HT1080 (cell line): ENCODE measurements at places on chromosomes 11 and 22. TPM values are rescaled to one million over a fixed set of nuclear protein-coding genes. Genes with fewer than 3 reads are reported as not detected.
A peak's percentile ranks its signal among the peaks of the same experiment; 100 is the strongest.

DNA sequence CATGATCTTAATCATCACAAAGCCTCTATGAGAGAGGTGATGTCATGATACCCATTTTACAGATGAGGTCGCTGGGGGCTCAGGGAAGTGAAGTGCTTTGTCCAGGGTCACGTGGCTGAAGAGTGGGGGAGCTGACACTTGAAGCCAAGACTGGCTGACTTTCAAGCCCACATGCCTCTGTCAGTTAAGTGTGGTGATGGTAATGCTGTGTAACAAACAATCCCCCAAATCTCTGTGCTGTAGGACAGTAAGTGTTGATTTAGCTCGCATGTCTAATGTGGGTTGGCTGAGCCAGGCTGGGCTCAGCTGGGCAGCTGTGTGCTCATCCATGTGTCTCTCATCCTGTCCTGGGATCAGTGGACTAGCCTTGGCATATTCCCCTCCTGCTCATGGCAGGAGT lies 87.1 kb upstream of the GRK3 start:
- DNase-seq, result no peak

DNA sequence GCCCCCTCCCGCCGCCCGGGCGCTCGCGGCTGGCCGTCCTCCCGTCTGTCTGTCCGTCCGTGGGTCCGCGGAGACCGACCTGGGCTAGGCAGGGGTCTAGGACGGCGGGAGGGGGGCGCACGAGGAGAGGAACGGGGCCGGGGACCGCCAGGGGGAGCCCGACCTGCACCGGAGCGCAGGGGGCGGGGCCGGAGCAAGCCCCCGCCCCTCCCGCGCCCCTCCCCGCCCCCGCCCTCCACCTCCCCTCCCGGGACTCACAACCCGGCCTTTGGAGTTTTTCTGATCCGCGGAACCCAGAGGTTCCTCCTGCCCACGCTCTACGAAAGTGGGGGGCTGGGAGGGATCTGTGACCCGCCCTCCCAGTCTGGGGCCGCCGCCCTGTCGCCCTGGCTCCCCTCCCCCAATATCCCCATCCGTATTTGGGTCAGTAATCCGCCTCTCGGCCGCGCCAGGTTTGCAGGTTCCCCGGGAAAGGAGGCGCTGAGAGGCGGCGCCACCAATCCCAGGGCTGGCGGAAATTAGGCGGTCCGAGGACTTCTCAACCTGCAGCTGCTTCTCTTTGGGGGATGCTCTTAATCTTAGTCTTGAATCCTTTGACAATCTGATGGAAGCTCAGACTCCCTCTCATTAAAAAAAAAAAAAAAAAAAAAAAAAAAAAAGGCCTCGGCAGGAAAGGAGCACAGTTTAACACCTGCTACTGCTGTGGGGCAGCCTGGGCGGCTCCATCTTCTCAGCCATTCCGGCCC lies 925 bp upstream of the KCNJ11 start:
- DNase-seq, result peak; percentile 57

DNA sequence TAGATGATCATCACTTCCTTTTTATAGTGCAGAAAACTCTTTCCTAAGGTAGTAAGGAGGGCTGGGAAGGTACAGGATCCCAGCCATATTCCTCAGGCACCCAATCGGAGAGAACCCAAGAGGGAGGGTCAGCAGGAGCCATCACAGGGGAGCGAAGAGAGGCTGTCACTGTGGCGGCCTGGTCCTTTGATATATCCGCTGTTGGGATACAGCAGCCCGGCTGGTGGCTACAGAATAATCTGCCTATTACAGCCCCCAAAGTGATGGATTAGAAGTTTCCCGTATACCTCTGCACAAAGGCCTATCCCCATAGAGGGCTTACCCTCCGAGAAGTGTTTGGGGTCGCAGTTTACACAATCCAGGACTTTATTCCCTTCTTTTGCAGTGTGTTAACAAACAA lies 48.5 kb downstream of the OR4D9 start:
- no peak for DNase-seq

- no peak for DNase-seq
These were observed 27.7 kb upstream of the CARD18 start for GRCh38 chr11:105167244-105167643.

GRCh38 chr11:123434262-123434661 lies 4.2 kb downstream of the GRAMD1B start:
- DNase-seq, result peak; percentile 59

- DNase-seq, result peak; percentile 63
These were observed 24.5 kb downstream of the ASCC2 start for GRCh38 chr22:29813563-29813962.

DNA sequence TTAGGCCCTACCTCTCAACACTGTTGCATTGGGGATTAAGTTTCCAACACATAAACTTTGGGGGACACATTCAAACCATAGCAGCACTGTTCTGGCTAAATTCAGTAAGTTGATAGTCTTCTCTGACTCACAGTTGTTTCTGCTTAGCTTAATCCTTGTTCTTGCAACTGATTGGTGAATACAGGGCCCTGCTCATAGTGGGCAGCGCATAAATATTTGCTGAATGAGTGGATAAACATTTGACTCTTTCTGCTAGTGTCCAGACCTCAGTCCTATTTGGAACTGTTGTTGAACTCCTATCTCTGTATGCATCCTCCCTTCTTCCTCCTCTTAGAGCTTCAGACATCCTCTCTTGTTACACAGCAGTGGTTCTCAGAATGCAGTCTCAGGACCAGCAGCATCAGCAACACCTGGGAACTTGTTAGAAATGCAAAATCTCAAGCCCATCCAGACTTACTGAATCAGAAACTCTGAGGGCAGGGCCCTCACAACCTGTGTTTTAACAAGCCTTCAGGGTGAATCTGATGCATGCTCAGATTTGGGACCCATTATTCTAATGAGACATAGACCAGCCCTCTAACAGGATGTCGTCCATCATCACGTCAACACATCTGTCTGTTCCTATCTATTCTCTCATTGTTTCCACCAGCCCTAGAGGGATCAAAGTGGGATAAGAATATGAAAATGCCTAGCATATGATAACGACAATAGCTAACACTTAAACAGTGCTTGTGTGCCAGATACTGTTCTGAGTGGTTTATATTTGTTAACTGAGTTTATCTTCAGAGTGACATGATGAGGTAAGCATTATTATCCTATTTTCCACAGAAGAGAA lies 22.3 kb downstream of the SPON1 start:
- peak; percentile 53 for DNase-seq

DNA sequence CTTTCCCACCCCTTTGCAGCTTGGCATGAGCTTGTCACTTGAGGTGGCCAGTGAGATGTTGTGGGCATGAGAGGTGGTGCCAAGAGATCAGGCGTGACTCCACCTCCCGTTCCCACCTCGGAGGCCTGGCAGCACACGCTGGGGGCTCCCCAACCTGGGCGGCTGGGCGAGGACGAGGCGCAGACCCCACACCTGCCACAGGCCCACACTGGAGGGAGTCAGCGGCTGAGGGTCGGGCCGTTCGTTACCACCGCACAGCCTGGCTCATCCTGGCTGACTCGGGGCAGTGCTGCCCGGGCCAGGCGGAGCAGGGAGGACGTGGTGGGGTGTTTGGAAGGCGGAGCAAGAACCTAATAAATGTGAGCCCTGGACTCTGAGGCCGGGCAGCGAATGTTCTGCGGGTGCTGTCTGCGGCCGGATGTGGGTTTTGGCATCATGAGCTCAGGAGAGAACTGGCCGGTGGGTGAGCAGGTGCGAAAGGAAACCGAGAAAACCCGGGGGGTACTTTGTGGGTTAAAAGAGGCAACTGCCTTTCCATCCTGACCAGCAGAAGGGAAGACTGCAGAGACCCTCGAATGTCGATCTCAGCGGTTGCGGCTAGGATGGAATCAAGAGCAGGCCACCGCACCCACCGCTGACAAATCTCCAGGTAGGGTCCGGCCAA lies 10.2 kb upstream of the IFITM3 start:
- peak; percentile 44 for DNase-seq

GRCh38 chr11:9716275-9717039 lies 52.6 kb downstream of the SWAP70 start:
- peak; percentile 78 for DNase-seq

DNA sequence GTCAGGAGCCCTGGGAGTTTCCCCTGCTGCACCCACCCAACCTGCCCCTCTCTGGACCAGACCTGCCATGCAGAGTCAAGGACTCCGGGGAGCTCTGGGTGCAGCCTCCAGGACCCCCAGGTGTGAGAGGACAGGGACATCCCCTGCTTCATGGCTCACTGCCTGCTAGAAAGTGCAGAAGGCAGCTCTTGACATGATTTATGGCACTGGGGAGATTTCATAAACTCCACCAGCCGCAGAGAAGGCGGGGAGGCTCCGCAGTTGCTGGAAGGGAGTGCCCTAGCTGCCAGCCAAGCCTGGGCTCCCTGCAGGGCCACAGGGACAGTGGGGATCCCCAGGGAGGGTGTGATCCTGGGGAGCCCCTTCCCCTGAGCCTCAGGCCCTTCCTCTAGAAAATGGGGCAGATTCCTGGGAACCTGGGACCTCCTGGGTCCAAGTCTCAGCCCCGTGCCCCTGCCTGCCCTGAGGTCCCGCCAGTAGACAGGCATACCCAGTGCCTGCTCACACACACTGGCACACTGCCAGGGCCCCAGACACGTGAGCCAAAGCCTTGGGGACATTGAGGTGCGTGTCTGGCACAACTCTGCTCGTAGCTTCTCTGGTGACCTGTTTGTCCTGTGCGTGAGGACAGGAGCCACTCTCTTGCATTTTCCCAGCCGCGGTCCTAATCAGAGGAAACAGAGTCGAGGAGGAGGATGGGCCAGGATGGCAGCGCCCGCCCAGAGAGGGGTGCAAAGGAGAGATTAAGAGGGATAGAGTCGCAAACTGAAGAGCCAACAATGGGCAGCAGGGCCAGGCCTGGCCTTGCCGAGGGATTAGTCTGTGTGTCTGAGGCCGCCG lies 13.8 kb downstream of the CABP7 start:
- no peak for DNase-seq

GRCh38 chr11:103967985-103968384 lies 68.5 kb upstream of the DDI1 start:
- DNase-seq, result no peak

- DNase-seq, result no peak
These were observed 23.3 kb downstream of the TRMU start for GRCh38 chr22:46358766-46359165.

GRCh38 chr11:99015634-99016454 lies 4.9 kb upstream of the CNTN5 start:
- DNase-seq, result peak; percentile 45

- DNase-seq, result no peak
These were observed 12.8 kb upstream of the IFTAP start for GRCh38 chr11:36581536-36581935.

DNA sequence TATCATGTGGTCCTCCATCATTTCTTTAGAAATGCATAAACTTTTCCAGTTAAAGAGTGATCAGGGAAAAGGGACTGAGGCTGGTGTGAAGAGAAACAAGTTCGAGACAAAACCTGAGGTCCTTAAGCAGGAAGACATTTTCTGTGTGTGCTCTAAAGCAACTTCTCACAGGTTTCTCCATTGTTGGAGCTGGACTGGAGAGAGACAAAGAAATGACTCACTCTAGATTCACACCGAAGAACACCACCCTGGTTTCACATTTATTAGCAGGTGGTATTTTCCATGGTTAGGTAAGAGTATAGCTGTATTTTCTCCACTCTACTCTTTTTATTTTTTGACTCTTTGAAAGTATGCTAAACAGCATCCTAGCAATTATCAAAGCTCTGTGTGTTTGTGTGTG lies 736.4 kb downstream of the KCNA4 start:
- DNase-seq, result peak; percentile 65

DNA sequence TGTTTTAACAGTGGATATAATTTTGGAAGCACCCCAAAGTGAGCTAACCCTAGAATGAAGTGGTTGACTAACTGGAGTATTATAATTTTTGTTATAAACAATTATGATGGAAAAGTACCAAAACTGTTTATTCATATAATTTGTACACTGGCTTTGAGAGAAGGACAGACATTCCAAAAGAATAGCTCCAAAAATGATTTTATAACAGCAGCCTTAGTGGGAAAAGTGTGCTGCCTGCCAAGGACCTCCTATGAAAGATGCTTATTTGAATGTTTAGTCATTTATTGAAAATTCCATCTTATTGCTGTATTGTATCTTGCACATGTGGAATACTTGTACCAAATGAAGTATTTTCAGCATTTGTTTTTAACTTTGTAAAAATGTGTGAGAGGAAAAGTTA lies 169.8 kb downstream of the GUCY1A2 start:
- no peak for DNase-seq

DNA sequence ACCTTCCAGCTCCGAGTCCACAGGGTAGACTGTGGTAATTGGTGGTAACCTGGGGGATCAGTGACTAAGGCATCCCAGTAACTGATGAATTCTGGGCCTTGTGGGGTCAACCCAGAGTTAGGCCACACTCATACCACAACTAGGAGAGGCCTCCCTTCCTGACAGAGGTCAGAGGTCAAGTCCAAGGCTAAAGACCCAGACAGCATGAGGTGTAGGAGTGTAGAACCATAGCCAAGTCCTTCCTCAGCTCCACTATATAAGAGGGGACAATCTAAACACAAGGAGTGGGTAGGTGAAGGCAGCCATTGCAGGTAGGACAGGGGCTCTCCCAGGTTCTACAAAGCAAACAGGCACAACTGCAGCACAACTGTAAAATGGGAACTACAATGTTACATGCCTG lies 4.6 kb downstream of the AP1B1 start:
- no peak for DNase-seq

GRCh38 chr22:29726512-29727130 lies 6.8 kb downstream of the CABP7 start:
- peak; percentile 14 for DNase-seq

- DNase-seq, result peak; percentile 51
These were observed 8.0 kb downstream of the MPEG1 start for GRCh38 chr11:59204746-59205145.

- peak; percentile 95 for DNase-seq
These were observed 7.6 kb downstream of the SLC39A13 start for GRCh38 chr11:47415949-47416472.

DNA sequence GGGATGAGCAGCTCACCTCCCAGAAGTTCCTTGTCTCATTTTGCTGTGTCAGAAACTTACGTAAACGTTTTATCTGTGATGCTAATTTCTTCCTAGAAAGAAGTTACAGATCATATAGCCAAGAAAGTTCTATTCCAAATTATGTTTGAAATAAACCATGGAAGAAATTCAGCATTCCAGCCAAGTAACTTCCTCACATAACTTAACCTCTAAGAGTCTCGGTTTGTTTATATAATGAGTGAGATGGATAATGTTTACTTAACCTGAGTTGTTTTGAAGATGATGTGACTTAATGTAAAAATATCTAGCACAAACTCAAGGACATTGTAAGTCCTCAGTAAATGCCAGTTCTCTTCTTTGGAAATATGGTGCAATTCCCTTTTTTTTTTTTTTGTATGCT lies 8.9 kb upstream of the MUC15 start:
- no peak for DNase-seq

DNA sequence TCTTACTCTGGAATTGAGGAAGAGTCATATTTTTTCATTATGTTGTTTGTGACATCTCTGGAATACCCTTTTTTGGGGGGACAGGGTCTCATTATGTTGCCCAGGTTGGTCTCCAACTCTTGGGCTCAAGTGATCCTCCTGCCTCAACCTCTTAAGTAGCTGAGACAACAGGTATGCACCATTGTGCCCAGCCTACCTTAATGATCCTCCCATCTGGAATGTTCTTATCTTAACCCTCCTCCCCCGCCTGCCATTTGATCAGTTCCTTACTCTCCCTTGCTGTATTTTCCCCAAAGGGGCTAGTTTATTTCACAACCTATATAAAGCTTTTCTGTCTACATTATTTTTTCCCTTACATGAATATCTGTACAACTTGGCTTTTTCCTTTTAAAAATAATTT lies 594.7 kb downstream of the METTL15 start:
- DNase-seq, result peak; percentile 33

BAIAP2L2 gene
- not detected in 2 replicates for total RNA-seq

OPCML gene
- total RNA-seq, result 0.03 and 0.13 TPM in 2 replicates

SYT7 gene
- 1.8 and 2.0 TPM in 2 replicates for total RNA-seq

TNNT3 gene
- not detected in 2 replicates for total RNA-seq

KCNA4 gene
- total RNA-seq, result not detected in 2 replicates

OR8D1 gene
- total RNA-seq, result not detected in 2 replicates

SUSD2 gene
- 0.10 and 0.17 TPM in 2 replicates for total RNA-seq

POLR2L gene
- total RNA-seq, result 537 and 672 TPM in 2 replicates

CALCA gene
- total RNA-seq, result not detected in 2 replicates
